Pericardium fibroblast (primary cell): ENCODE measurements at places on chromosomes 3 and 15. TPM values are rescaled to one million over a fixed set of nuclear protein-coding genes. Genes with fewer than 3 reads are reported as not detected.

TM4SF18 gene
- under 0.01 and 7.1 TPM in 2 replicates for total RNA-seq

NR2E3 gene
- total RNA-seq: 0.12 TPM in 1 of 2 replicates, not detected in the other

HDAC11 gene
- 7.8 and 11.7 TPM in 2 replicates for total RNA-seq

CFAP44 gene
- total RNA-seq: 0.70 and 2.2 TPM in 2 replicates

GOLGA6L7 gene
- total RNA-seq: not detected in 2 replicates

CD276 gene
- 127 and 140 TPM in 2 replicates for total RNA-seq

STX19 gene
- total RNA-seq: 2.8 TPM in 1 of 2 replicates, not detected in the other

CFAP100 gene
- not detected in 2 replicates for total RNA-seq

PRTG gene
- 0.68 and 2.9 TPM in 2 replicates for total RNA-seq

ROBO2 gene
- 0.23 and 0.34 TPM in 2 replicates for total RNA-seq

APEH gene
- 67.1 and 89.7 TPM in 2 replicates for total RNA-seq
